ENCODE measurements at places on chromosomes 11 and 22.

- no peak for DNase-seq
Observed at GRCh38 chr11:69635195-69635594, 5.8 kb upstream of the CCND1 start.

DNA sequence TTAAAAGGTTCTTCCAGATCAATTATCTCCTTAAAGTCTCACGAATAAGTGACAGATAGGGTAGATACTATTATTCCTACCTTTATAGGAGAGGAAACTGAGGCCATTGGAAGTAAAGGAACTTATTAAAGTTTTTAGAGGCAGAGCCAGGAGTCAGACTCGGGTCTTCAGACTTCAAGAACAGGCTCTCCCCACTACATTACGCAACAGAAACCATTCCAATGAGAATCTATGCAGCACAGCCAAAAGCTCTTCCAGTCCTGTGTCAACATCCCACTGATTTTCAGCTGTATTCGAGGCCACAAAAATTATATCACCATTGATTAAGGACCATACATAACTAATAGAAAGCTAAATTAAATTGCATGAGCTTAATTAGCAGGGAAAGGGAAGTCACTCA, 77.4 kb downstream of the RELT start:
- no peak for DNase-seq

- DNase-seq: no peak
Observed at GRCh38 chr11:122711831-122712381, 56.4 kb downstream of the UBASH3B start.

- DNase-seq: no peak
Observed at GRCh38 chr11:93567401-93567895, 24.3 kb upstream of the SMCO4 start.

DNA sequence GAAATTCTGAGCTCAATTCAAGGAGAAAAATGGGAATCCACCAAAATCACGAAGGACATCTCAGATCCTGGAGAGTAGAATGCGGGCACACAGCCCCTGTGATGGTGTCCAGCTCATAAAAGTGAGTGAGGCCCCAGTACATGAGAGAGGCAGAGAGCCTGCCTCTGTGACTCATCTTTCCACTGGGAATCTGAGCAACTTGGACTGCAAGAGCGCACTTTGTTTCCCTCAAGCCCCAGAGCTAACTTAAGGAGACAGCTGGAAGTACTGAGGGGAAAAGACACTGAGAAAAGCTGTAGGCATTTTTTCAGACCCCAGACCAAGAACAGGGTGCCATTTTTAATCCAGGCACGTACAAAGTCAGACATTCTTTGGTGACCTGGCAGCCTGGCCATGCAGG, 273.7 kb downstream of the C11orf87 start:
- DNase-seq: no peak

DNA sequence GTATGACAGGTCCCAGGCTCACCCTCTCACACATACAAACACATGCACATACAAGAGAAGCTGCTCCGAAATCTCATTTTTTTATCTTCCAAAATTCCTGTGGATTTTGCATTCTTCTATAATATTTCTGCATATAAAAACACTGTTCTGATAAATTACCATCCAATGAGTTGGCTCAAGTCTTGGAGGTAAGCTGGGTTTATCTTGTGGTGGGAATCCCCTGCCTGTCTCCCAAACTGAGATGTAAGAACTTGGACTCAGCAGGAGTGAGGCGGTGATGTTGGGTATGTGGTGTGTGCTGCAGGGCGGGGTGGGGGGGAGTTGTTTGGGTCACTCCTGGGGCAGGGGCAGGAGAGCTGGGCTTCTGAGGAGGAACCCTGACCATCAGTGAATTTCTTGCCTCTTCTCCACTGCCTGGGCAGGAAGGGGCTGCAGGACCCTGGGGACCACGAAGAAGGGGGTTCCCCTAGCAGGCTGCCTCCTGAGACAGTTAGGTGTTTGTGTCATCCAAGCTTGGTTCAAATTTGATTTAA, 6.8 kb upstream of the P2RY6 start:
- DNase-seq: no peak

DNA sequence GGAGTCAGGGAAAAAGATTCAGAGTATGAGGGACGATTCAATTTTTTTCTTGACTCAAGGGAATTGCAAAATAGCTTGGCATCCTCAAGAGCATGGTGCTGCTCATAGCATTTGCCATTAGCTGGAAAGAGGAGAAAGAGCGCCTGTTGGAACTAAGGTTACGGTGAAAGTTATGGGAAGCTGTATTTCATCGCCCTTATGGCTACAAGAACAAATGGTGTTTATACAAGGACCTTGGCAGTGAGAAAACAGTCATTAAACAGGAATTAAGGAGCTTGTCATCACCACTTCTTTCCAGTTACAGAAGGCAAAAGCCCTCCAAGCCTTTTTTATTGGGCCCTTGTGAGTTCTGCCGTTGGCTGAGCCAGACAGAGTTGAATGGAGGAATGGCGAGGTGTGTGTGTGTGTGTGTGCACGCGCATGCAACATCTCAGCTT, 74.2 kb downstream of the ALX4 start:
- DNase-seq: no peak

GRCh38 chr11:44737245-44738085, 10.7 kb downstream of the TSPAN18 start:
- no peak for DNase-seq

GRCh38 chr22:32558681-32559355, 84.2 kb downstream of the FBXO7 start:
- no peak for DNase-seq

- DNase-seq: no peak
Observed at GRCh38 chr11:9697766-9698165, 33.9 kb downstream of the SWAP70 start.

DNA sequence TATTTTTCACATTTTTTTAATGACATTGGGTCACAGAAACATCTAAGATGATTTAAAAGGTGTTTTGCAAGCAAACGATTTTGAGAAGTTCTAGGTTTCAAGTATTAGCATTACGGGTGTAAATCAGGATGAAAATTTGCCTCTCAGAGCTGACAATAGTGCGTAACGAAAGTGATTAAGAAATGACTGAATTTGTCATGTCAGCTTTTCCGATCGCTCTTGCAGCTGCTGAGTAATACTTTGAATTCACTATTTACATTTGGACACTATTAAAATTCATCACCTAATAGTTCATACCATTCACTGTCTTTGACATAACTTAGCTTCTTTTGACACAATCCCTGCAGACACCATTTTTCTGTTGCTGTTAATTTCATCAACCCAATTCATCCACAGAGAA, 205.2 kb downstream of the SOX6 start:
- DNase-seq: no peak

- DNase-seq: no peak
Observed at GRCh38 chr11:41247621-41248020, 211.8 kb downstream of the LRRC4C start.

GRCh38 chr11:75323609-75324008, 27.9 kb downstream of the ARRB1 start:
- DNase-seq: no peak

GRCh38 chr22:43151251-43152002, at the start of gene TSPO:
TSPO (plus strand) TSS chr22:43151559; CDS start chr22:43159239, 7,680 bp downstream.
- peak; percentile 36 for DNase-seq
